Central memory CD8-positive, alpha-beta T cell (primary cell): ENCODE measurements at places on chromosomes 12 and 14.

GRCh38 chr12:53567961-53568808, 58.0 kb downstream of the ATF7 start:
- DNase-seq: no peak

DNA sequence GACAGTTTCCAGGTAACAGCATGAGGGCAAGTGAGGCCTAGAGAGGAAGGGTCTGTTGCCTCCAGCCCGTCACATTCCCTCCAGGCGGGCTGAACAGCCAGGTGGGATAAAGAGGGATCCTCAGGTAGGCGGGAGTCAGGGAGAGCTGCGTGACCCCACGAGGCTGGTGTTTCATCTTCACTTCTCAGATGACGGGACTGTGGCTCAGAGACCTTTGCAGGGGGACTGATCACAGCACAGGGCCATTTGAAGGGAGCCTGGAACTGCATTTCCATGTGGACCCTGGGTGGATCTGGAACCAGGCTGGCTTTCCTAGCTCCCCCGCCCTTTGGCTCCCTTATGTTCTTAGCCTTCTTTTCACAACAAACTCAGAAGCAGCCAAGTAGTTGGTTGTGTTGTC, 37.4 kb downstream of the SH2B3 start:
- DNase-seq: no peak

DNA sequence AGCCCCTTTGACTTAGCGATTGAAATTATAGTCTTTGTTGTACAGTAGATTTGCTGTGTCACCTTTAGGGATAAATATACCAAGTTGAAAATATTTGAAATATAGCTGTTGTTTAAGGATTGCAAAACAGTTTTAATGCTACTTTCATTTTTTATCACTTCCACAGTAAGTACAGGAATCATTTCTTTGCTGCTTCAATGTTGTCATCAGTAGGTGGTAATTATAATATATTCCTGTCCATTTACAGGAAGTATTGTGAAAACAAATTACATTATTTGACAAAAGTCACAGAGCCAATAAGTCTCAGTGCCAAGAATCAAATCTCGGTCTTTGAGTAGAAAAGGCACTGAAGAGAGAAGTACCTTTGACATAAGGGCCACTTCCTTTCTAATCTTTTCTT, 342.6 kb upstream of the RGS6 start:
- no peak for DNase-seq

DNA sequence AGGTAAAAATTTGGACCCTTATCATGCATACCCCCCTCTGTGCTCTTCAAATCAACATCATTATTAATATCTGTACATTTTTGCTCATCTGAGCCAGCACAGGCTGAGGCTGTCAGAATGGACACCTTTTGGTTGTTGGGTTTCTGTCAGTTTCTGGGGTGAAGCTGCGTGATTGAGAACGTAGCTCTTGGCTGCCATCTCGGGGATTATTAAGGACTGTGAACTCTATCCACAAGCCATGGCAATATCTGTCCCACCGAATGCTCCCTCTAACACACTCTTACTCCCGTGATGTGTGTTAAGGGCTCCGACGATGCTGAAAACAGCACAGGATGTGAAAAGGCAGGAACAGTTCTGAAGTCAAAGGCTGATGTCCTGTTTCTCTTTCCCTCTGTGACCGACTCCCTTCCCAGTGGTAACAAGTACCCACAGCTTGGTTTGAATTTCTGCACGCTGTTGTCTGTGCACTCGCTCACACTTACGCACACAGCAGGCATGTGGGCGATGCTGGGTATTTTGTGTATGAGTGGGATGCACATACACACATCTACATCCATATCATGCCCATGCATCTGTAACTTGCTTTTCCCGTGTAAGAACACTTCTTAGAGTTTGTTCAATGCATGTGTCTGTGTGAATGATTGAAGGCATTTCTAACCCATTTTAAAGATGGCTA, 405.6 kb downstream of the TMEM121 start:
- DNase-seq: peak; percentile 3

GRCh38 chr14:21103411-21103709, 2.5 kb downstream of the TMEM253 start:
- no peak for DNase-seq

DNA sequence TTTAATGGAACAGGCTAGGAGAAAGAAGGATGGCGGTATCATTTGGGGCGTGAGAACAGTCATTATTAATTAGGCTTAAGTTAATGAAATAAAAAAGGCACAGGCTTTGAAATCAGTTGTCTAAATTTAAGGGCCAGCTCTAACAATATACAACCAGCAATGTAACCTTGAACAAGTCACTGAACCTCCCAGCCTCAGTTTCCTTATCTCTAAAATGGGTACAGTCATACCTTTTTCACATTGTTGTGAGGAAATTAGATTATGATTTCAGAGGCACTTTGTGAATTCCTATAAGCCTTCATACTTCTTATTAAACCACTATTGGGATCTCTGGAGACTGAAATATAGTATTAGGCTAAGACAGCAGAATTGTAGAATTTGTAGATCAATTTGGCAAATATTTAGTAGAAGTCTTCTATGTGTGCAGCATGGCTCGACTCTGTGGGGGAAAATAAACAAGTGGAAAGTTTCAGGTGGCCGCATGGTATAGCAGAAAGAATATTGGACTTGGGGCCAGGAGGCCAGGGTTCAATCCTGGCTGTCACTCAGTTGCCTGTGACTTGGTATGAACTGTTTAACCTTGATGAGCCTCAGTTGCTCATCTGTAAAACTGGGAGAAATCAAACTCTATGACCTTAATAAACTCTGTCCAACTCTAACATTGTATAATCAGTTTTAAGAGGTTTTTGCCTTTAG, 117.7 kb downstream of the ETV6 start:
- DNase-seq: no peak

- no peak for DNase-seq
Measured at GRCh38 chr14:104282332-104283196, 144.2 kb downstream of the KIF26A start.

DNA sequence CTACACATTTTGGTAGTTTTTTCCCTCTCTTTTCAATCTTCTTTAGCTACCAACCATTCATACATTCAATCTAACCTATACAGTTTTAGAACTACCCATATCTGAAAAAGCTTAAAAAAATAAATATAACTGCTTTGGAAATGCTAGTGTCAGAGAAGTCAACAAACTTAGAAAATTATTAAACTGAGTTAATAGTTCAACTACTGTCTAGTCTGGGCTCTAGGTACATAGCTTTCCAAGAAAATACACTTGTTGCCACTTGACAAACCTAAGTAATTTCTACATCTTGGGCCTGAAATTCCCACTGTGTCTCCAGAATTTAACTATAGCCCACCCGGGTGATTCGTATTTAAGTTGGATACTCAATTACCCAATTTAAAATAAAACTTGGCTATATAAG, 22.1 kb downstream of the GTF2A1 start:
- DNase-seq: no peak

DNA sequence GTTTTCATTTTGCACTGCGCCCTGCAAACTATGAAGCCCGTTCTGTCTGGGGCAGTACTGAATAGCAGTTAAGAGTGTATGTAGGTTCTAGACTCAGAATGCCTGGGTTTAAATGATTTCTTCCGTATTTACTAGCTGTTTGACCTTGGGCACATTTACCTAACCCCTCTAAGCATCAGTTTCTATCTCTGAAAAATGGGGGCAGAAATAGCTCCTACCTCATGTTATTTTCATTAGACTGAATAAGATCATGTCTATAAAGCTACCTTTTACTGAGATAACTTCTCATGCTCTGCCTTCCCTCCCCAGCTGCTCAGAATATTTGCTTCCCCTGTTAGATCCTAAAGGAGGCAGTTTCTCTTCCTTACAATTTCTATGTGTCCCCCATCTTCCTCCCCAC, 5.7 kb downstream of the PAH start:
- DNase-seq: no peak

- DNase-seq: no peak
Measured at GRCh38 chr12:81597928-81598604, 161.1 kb downstream of the PPFIA2 start.

DNA sequence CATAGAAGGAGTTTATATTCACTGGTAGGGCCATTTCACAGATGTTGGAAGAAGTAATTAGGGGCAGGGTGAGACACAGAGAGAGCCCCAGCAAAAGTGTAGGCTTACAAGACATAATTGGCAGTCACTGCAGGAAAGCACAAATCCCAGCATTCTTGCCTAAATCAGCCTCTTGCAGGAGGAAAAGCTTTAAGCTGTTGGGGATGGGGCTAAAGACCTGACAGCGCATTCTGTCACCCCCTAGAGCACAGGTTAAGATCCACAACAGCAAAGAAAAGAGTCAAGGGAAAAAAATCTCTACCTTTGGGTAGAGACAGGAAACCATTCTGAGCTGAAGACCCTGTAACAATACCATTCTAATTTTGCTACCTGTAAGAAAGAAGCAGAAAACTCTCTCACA, 409.0 kb downstream of the DAD1 start:
- DNase-seq: no peak

GRCh38 chr12:40733871-40734270, 41.6 kb downstream of the CNTN1 start:
- no peak for DNase-seq

DNA sequence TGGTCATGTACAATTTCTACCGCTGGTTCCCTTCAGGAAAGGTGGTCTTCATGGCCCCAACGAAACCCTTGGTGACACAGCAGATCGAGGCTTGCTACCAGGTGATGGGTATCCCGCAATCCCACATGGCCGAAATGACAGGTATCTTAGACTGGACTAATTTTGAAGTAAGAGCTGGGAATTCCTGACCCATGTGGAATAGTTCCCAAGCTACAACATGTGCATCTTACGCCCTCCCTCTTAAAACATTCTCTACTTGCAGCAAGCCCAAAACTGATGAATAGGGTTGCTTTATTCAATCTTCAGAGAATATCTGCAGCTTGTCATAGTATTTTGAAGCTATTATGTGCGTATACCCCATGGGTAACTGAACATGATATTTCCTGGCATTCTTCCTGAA, 669 bp downstream of the FANCM start:
- DNase-seq: no peak

DNA sequence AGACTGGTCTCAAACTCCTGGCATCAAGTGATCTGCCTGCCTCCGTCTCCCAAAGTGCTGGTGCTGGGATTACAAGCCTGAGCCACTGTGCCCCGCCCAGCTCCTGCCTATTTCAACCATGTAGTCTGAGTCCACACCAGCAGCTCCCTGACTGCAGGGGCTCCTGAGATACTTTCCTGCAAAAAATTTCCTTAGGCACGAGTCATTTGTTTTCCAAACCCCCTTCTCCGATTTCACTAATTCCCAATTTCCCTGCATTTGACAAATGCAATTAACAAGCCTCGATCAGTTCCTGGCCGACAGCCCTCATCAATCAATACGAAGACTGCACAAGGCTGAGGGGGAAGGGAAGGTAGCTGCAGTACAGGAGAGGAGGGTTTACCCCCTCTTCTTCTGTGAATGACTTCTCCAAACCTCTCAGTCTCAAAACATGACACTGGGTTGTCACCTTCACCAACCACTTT, 10.1 kb downstream of the PSMB5 start:
- DNase-seq: no peak

- no peak for DNase-seq
Measured at GRCh38 chr12:42854208-42854607, 264.7 kb upstream of the PRICKLE1 start.

DNA sequence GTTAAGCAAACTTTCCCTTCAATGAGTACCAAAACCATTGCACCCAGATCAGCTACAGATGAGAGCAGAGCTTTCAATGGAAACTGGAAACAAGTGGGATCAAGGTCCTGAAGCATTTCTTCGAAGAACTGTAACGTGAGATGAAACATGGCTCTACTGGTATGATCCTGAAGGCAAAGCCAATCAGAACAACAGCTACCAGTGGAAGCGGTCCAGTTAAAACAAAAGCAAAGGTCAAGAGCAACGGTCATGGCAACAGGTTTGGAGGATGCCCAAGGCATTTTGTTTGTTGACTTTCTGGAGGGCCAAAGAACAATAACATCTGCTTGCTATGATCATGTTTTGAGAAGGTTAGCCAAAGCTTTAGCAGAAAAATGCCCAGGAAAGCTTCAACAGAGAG, 137.9 kb upstream of the CPSF6 start:
- DNase-seq: no peak

DNA sequence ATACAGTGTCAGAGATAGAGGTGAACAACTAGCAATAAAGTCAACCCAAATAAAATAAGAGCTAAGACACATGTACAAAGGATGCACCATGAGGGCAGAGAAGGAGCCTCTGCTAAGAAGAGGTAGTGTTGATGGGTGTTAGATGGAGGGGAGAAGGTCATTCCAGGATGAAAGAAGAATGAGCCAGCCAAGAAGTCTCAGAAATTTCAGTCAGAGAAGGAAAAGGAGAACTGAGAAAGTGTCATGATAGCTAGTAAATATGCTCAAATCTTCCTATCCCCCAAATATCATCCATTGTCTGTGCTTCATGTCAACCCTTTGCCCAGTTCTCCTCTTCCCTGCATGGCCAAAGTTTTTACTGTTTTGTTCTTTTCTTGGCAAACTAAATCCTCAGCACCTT, 225.2 kb upstream of the BTG1 start:
- no peak for DNase-seq

GRCh38 chr12:103530307-103531066, 34.7 kb upstream of the C12orf42 start:
- DNase-seq: no peak

DNA sequence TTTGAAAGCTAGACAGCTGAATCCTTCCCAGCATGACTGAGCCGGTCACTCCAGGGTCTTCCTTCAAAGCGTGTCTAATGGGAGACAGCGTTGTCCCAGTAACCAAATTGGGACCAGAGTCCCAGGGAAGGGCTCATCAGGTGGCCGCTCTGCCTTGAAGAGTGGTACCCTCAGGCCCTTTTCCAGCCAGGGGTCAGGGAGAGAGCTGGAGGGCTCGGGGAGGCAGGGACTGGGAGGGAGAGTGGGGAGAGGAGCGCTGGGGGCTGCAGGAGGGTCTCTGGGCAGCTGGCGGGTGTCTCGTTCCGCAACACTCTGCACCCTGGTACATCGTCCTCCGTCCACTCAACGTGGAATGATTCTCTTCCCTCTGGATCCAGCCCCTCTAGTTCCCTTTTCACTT, 1.6 kb upstream of the RTL1 start:
- no peak for DNase-seq

DNA sequence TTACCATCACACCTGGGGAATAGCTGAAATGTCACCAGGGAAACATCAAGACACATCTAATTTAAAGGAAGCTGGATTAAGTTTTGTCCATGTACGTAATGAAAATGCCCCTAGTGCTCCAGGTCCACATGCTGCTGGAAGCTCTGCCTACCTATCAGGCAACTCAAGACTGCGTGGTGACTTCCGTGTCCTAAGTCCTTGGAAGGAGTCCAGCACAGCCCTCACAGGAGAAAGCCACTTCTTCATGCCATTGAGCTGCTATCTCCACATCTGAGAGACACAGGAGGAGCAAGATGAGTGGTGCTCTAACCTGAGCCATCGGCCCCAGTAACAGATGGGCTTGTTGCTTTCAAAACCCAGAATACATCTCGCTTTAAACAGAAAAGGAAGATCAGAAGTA, 316.4 kb downstream of the DPF3 start:
- DNase-seq: no peak

DNA sequence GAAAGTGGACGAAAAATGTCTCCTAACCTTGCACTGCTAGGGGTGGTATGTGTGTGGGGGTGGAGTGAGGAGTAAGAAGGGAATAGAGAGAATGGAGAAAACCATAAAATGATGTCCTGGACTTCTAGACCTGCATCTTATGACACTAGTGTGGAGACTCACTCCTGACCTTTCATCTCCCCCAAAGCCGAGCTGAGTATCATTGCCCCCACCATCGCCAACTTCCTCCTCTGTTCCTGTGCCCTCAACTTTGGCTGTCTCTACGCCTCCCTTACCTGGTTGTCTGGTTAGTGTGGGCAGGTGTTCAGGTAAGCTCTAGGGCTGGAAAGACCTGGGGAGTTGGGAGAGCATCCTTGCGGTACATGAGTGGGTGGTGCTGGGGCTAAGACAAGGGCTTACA, 4.5 kb upstream of the KLHL33 start:
- DNase-seq: no peak
